ENCODE measurements at places on chromosomes 4 and X. TPM values are rescaled to one million over a fixed set of nuclear protein-coding genes. Genes with fewer than 3 reads are reported as not detected.

DNA sequence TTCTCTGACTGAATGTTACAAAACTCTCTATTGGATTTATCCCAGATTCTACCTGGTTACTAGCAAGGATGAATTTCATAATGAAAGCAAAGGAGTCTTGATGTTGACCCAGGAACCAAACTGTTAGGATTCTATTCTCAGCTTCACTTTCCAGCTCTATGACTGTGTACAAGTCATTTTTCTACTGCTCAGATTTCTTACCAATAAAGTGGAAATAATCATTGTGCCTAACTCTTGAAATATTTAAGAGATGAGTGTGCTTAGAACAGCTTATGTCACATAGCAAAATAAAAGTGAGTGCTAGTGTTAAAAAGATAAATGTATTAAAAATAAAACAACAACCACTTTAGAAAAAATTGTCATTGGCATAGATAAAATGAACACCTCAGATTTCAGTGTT, 45.6 kb downstream of the EPHA5 start:
- no peaks in the 10 kb centered on the region for H3K27me3 ChIP-seq
- H3K27ac ChIP-seq = no peak overlapping the region
- no peaks in the 10 kb centered on the region for H3K4me1 ChIP-seq

- DNase-seq = no peak
- H3K36me3 ChIP-seq = no peaks in the 10 kb centered on the region
- H3K4me1 ChIP-seq = no peaks in the 10 kb centered on the region
- H3K4me3 ChIP-seq = no peak overlapping the region
- H3K27me3 ChIP-seq = no peaks in the 10 kb centered on the region
Measured at GRCh38 chr4:7112656-7113055, 44.8 kb upstream of the GRPEL1 start.

GRCh38 chrX:111283446-111283845, 13.2 kb upstream of the CAPN6 start:
- no peaks in the 10 kb centered on the region for H3K4me1 ChIP-seq
- H3K36me3 ChIP-seq = no peaks in the 10 kb centered on the region
- H3K27ac ChIP-seq = no peak overlapping the region
- H3K4me3 ChIP-seq = no peak overlapping the region
- no peaks in the 10 kb centered on the region for H3K27me3 ChIP-seq
- DNase-seq = no peak

DNA sequence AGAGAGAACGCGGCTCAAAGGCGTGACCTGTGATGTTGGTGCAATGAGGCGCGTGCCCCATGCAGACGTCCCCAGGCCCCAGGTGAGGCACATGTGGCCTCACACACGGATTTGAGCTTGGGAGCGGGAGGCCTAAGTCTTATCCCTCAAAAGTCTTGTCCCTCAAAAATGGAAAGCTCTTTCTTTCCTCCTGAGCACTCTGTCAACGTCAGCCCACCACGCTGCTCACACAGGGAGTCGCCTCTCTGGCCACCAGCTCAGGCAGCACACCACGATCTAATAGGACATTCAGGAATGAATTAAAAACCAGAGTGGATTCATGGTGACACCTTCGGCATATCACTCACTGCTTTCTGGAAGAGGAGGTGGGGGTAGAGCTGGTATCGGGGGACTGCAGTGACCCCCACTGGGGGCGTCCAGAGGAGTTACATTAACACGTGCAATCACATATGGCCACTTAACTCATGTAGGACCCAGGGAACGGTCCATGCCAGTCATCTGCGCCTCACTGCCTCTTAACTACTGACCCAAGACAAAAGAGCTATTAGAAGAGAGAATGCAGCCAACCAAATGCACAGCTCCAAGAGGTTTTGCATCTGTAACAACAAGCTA, 21.9 kb upstream of the CYP4V2 start:
- no peaks in the 10 kb centered on the region for H3K27me3 ChIP-seq
- no peaks in the 10 kb centered on the region for H3K36me3 ChIP-seq
- no peaks in the 10 kb centered on the region for H3K4me1 ChIP-seq

DNA sequence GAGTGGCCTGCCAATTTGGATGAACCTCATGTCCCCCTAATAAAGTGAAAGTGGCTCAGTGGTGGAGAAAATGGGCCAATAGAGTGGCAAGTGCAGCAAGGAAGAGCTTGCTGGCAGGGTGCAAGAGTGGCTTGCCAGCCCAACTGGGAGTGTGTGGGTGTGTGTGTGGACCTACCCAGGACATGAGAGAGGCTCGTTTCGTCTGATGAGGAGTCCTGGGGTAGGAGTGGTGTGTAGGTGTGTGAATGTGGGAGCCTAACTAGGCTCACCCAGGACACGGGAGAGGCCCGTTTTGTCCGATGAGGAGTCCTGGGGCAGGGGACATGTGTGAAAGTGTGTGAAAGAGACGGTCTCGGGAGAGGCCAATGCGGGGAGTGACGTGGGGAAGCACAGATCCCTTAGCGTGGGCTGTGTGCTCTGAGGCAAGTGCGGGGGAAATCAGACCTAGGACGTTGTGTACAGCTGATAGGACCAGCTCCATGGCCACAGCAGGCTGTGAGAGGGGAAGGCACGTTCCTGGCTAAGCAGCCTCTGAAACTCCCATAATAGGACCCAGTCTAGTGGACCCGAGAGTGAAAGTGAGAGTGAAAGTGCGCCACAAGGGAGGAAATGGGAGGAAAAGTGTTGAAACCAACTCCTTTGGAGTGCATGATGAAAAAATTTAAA, 5.3 kb downstream of the GAGE10 start:
- peak overlapping the region; percentile 50 for H3K27ac ChIP-seq
- DNase-seq = no peak
- H3K27me3 ChIP-seq = no peaks in the 10 kb centered on the region
- H3K4me1 ChIP-seq = no peaks in the 10 kb centered on the region
- peak overlapping the region; percentile 15 for H3K4me3 ChIP-seq

DNA sequence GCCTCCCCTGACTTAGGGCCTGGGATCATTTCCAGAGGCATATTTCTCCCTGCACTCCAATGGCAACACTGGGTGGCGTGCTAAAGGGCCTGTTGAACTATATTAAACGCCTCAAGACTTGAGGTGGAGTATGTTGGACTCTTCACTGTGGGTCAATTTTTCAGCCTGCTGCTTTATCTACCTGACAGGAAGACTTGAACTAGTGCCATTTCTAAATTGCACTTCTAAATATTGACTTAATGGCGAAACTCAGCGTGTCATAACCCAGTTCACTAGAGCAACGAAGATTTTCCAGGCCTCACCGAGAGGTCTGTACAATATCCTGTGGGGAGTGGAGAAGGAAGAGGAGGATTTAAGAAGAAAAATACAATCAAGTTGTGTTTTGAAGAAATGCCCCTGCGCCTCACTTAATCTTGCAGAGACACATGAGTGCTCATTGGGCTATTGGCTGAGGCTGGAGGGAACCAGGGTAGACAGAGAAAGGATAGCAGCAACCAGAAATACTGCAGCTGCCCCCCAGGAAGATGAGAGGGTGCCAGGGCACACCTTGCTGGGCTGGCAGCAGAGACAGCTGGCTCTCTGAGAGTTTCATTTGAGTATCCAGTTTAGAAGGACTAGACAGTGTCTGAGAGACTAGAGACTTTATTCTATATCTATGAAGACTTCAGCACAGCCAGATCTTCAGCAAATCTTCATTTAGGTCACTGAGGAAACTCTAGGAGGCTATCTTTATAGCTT, 67.4 kb downstream of the ENPP6 start:
- H3K27ac ChIP-seq = no peak overlapping the region
- H3K27me3 ChIP-seq = no peaks in the 10 kb centered on the region
- H3K36me3 ChIP-seq = no peaks in the 10 kb centered on the region
- H3K4me1 ChIP-seq = no peaks in the 10 kb centered on the region
- DNase-seq = no peak

DNA sequence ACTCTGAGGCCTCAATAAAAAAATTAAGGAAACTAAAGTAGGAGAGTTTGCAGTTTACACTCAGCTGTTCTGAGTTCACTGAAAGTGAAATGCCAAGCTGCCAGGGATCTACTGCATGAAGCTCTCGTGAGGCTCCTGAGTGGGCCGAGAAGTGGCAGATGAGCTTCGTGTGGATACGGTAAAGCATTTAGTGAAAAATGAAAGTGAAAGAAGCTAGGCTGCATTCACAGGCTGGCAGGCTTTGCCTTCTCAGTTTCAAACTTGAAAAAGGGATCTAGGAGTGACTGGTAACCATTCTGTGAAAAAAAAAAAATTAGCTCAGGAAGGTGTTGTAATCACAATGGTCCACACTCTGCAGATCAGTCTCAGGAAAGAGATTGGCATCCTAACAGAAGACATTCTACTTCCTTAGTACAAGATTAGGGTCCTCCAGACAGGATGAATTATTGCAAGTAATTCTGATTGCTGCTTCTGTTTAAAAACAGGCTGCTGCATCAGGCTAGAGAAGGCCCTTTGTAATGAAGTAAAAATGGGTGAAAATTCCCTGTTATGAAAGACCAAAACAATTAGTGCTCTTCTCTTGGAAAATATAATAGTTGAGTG, 679.9 kb downstream of the RPA4 start:
- peak overlapping the region; percentile 35 for H3K27ac ChIP-seq
- no peak for DNase-seq
- no peaks in the 10 kb centered on the region for H3K4me1 ChIP-seq
- H3K4me3 ChIP-seq = peak overlapping the region; percentile 19
- no peaks in the 10 kb centered on the region for H3K36me3 ChIP-seq
- H3K27me3 ChIP-seq = no peaks in the 10 kb centered on the region

DNA sequence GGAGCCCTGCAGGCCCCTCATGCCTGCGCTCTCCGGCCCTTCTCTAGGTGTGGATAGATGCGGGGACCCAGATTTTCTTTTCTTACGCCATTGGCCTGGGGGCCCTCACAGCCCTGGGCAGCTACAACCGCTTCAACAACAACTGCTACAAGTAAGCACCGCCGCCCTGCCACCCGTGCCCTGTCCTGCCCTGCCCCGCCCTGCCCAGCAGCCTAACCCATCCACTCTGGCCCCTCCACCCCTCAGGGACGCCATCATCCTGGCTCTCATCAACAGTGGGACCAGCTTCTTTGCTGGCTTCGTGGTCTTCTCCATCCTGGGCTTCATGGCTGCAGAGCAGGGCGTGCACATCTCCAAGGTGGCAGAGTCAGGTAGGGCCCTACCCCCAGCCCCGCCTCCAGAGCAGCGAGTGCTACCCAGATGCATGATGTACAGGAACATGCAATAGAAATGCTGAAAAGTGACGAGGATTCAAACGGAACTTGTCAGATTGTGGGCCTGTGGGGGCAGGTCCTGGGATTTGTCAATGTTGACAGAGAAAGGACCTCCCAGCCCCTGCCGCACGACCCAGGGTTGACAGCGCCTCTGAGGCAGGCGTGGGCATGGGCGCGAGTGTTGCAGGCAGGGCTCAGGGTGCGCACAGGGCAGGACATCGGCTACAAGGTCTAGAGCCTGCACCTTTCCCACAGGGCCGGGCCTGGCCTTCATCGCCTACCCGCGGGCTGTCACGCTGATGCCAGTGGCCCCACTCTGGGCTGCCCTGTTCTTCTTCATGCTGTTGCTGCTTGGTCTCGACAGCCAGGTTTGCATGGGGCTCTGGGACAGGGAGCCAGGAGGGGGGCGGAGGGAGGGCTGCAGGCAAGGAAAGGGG, 5.7 kb downstream of the SLC6A8 start:
- no peaks in the 10 kb centered on the region for H3K36me3 ChIP-seq
- H3K4me1 ChIP-seq = peaks cover 6% of the 10 kb centered on the region
- no peak for DNase-seq
- no peaks in the 10 kb centered on the region for H3K27me3 ChIP-seq
- H3K4me3 ChIP-seq = no peak overlapping the region
- no peak overlapping the region for H3K27ac ChIP-seq

DNA sequence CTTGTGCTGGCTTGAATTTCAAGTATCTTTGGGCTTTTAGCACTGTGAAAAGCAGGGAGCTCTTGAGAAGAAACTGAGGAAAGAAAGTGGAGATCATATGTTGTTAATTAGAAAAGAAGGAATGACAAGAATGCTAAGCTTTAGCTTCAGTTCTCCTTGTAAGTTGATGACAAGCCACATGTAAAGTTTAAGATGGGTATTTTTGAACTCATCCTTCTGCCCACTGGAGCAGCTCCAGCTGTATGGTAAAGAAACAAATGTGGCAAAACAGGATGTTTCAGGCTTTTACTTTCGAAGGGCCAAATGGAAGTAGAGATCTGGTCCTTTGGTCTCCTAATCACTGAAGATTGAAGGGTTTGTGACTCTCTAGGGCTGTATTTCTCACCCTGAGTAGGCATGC, 137.8 kb downstream of the GUCY2F start:
- H3K36me3 ChIP-seq = no peaks in the 10 kb centered on the region
- no peak for DNase-seq
- no peak overlapping the region for H3K27ac ChIP-seq
- H3K4me1 ChIP-seq = no peaks in the 10 kb centered on the region
- no peak overlapping the region for H3K4me3 ChIP-seq
- no peaks in the 10 kb centered on the region for H3K27me3 ChIP-seq

DNA sequence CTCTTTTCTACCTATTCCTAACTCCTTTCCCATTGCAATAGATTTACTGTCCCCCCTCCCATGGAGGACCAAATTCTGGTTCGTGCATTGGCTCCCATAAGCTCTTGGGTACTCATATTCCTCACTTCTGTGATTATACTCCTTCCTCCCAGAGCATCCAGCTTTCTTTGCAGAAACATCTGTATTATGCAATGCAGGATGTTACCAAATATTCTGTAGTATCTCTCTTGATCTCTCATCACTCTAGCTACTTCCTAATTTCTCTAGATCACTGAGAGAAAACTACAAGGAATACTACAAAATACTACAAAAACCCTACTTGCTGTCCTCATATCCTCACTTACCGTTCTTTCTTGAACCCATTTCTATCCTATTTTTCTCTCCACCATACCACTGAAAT, 395.9 kb upstream of the HS3ST1 start:
- H3K27me3 ChIP-seq = no peaks in the 10 kb centered on the region
- H3K4me1 ChIP-seq = no peaks in the 10 kb centered on the region
- H3K27ac ChIP-seq = no peak overlapping the region
- H3K4me3 ChIP-seq = no peak overlapping the region
- DNase-seq = no peak

DNA sequence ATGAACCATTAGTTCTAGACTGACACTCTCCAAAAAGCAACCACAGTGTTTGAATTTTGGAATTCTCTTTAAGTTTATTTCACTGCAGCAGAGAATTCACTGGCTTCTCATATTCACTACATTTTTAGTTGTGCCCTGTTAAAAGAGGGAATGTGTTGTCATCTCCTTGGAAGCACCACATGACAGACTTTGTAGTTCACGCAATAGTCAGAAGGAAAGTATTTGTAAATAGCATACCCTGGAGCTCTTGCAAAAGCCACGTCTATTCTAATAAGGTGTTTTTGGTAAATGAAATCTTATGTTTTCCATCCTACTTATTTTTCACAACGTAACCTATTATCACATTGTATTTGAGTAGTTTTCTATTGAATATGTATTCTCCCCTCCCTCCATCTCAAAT, 25.8 kb downstream of the DOCK11 start:
- no peaks in the 10 kb centered on the region for H3K27me3 ChIP-seq
- DNase-seq = no peak
- no peaks in the 10 kb centered on the region for H3K4me1 ChIP-seq
- H3K36me3 ChIP-seq = no peaks in the 10 kb centered on the region

Gene UGT2A1
- total RNA-seq = not detected

Gene JCHAIN
- 102 TPM for total RNA-seq

Gene COL25A1
- total RNA-seq = not detected
